ENCODE measurements at places on chromosomes 6 and 20.
A peak's percentile ranks its signal among the peaks of the same experiment; 100 is the strongest.

DNA sequence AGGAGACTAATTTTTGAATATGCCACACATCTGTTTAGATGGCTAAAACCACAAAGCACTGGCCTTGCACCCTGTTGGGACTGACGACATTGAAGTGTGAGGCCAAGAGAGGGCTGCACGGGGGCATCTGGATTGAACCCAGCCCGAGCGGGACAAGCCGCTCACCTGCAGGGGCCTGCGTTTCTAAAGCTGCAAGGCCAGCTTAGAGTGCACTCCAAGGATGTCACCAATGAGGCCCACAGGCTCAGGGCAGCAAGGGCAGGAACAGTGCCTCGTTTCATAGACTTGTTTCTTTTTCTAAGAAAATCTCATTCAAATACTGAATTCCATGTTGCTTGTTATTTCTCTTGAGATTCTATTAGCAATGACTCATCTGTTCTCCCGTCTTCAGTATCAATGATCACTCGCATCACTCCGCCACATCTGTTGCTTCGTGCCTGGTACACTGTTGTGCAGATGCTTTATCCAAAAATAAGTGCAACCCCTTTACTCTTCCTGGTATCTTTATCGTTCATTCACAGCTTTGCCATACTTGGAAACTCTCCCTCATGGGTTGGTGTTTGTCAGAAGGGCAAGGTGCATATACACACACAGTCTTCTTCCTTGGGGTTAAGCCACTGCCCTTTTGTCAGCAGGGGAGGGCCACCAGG, 120.1 kb downstream of the IRF4 start:
- no peak for DNase-seq

DNA sequence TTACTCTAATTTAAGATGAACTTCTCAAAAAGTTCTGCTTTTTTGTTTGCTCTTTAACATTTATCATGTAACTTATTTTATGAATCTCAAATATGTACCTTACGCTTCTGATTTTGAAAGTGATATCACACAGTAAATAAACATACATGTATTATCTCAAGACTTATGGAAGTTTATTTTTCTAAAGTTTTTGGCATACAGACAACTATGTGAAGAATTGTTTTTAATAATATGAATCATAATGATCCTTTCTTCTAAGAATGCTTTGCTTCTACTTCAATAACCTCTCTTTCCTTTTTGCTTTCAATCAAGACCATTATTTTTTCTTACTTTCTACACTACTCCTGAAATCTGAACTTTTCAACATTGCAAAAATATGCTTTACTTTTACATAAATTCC, 816.4 kb downstream of the EYS start:
- no peak for DNase-seq

GRCh38 chr20:47862574-47863240, 77.4 kb upstream of the SULF2 start:
- DNase-seq = peak; percentile 93

GRCh38 chr6:25685251-25685650, 33.2 kb downstream of the SCGN start:
- no peak for DNase-seq

GRCh38 chr6:25186919-25187318, 92.3 kb upstream of the CARMIL1 start:
- DNase-seq = no peak

DNA sequence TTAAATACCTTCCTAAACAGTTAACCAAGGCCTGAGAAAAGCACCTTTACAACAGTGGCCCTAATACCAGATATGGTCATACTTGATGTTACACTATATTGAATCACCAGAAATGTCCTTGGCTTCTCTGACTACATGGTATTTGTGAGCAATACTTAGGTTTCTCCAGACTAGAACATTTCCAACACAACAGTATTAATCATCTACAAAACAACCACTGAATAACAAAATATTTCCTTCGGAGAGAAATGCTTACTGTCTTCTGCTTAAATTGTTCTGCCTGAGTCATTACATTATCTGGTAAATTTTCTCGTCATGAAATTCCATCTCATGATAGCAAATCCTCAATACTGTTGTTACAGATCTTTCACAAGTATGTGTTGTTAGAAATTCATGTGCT, 252.9 kb upstream of the RUNX2 start:
- DNase-seq = no peak

DNA sequence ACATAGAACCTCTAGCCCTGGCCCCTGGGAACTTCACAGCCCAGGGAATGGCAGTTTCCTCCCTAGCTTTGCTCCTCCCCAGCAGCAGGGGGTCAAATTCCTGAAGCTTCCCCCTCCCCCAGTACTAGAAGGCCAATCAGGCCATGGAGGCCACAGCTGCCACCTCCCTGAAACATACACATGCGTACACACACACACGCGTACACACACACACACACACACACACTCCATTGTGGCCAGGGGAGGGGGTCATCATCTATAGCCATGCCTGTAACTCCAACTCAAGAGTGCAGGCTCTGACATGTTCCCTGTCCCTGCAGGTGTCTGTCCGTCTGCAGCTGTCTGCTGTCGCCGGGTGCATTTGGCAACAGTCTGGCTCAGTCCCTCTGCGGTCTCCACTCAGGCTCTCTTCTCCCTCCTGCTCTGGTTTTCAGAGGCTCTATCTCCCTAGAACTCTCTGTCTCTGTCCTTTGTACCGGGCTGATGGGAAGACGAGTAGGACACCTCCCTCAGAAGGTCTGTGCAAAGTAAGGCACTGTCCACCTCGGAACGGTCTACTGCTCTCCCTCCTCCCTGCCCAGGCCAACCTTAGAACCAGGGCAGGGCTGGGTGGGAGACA, 1.4 kb downstream of the LRFN2 start:
- peak; percentile 11 for DNase-seq
